ENCODE measurements at places on chromosomes 4 and X.

GRCh38 chr4:180407275-180407885 is 1835.8 kb upstream of the TENM3 start:
- no peak for DNase-seq

DNA sequence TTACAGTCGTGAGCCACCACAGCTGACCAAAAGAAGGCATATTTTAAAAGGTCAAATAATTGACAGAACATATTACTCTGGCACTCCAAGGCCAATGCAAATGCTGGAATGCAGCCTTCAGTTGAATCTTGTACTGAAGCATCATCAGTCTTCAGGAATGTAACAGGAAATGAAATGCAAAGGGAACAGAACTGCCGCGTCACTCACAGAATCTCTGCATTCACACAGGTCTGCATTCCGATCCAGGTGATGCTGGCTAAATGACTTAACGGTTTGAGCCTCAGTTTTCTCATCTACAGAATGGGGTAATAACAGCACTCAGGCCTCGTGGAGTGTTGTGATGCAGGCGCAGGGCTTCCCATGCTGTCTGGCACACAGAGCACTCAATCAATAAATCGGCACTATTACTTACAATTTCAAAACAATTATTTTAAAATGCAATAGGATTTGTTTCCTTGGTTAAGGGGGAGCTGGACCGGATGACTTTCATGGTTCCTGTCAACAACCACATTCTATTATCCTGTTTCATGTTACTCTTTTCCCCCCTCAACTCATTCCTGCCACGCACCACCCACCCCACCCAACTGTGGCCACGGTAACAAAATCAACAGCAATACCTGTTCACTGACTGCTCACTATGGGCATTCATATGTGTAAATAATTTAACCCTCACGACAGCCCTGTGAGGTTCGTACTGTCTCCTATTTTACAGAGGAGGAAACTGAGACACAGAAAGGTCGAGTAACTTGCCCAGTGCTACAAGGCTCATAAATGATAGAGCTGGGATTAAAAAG is 32.4 kb downstream of the IGFBP7 start:
- no peak for DNase-seq

GRCh38 chr4:149353241-149353640 is 462.4 kb downstream of the IQCM start:
- no peak for DNase-seq

GRCh38 chrX:69317721-69318120 is 152.5 kb upstream of the PJA1 start:
- no peak for DNase-seq

DNA sequence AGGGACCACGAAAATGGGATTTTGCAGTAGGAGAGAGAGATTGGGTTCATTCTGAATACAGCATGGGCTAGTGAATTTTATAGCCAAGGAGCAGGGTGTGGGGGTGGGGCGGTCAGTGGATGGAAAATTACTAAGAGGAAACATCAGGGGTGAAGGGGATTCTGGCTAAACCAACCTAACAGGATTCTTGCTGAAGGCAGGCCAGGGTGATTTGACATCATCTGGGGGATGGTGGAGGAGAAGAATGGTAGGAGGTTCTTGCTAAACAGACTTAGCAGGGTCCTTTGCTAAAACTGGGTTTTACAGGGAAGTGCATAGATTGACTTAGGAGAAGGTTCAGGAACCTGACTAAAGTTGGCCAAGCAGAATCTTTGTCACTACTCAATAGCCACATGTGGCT is 91.9 kb downstream of the DNAAF6 start:
- DNase-seq, result no peak

DNA sequence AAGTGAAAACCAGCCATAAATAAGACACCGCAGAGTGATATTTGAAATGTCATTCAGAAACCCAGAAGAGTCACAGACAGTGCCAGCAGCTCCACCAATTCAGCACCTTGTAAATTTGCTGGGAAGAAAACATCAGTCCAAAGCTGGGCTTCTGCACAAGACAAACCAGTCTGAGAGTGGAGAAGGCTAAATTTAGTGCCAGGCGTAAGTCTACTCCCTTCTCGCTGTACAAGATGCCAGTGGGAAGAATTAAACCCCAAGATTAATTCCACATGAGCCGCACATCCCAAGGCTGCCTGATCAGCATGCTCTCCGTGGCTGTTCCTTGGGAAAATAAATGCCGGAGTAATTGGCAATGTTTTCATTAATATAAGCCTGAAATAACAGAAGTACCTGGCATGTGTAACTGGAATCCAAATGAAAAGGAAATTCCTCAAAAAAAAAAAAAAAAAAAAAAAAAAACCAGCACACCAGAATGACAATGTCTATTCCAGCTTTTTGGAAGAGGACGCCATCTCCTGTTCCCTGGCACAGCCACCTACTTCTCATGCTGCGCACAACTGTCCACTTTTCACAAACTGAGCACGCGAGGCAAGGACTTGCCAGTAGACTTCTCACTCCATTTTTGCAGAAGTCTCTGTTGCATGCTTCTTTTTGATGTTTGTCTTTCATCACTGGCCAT is 95.5 kb downstream of the NSUN7 start:
- DNase-seq, result no peak

GRCh38 chr4:86432559-86433134 is 72.8 kb upstream of the MAPK10 start:
- no peak for DNase-seq

DNA sequence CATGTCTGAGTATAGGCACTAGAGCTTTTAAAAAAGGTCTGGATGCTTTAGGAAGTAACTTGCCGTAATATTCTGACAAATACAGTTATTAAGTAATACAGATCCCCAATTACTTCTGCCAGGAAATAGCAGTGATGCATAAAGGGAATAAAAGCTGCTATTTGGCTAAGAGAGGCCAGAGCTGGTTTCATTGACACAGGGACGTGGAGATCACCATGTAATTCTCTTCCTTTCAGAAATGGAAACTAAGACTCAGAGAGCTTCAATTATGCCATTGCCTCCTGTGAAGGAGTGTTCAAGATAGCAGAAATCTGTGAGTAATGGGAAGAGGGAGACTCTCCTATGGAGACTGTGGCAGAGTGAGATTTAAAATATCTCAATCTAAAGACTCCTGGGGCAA is 238.1 kb downstream of the SLITRK2 start:
- DNase-seq, result no peak

DNA sequence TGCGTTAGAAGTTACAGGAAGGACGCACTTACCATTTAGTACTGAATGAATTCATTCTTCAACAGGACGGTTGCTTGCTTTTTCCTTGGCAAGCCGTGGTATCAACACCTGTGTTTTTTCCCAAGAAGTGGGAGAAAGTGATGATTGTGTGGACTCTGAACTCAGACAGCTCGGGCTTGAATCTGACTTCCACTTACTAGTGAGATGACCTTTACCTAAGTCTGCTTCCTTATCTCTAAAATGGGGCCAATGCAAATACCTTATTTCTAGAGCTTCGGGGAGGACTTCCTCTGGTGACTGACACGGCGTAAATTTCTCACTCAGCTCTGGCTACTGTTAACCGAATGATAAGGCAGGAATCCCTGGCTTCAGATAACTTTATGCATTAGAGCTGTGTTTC is 146.8 kb upstream of the RBPJ start:
- no peak for DNase-seq

- no peak for DNase-seq
Measured at GRCh38 chr4:98193459-98194105, 50.3 kb upstream of the STPG2 start.

GRCh38 chr4:184911310-184911709 is 85.5 kb upstream of the ACSL1 start:
- no peak for DNase-seq

GRCh38 chr4:65401083-65401482 is 269.2 kb downstream of the EPHA5 start:
- DNase-seq, result no peak

GRCh38 chrX:100994352-100995281 is 25.1 kb downstream of the ARL13A start:
- no peak for DNase-seq

GRCh38 chr4:8032381-8032780 is 92.7 kb upstream of the AFAP1 start:
- no peak for DNase-seq

DNA sequence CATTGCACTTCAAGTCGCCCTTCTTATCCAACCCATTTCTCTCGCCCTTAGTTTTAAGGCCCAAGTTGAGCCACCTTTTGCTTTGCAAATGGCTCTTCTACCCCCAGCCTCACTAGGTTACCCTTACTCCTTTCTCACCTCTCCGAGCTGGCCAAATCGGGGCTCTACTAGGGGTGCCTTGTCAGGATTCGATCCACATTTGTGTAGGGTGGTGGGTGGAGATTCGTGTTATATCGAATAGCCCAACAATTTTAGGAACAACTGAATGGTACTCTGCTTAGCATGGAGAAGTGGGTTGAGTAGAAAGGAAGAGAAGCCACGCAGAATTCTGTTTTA is 3.5 kb downstream of the SLIT2 start:
- DNase-seq, result no peak

DNA sequence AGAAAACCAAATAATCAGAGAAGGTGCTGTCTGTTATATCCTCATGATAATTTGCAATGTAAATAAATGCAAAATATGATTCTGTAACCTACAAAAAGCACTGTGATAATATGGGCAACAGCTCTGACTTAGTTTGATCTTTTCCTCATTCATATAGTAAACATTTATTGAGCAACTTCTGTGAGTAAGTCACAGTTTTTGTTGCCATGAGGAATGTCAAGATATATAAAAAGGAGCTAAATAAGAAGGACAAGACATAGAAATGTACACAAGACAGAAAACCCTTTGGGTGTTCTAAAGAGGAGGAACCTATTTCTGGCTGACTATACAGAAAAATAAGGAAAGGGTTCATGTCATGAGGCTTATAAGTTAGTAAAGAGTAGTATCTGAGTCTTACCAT is 44.3 kb downstream of the ARSJ start:
- no peak for DNase-seq

GRCh38 chr4:153233761-153234371 is 29.6 kb downstream of the TRIM2 start:
- DNase-seq, result no peak

GRCh38 chr4:139484783-139485311 is 30.9 kb downstream of the RAB33B start:
- no peak for DNase-seq

GRCh38 chr4:166077782-166078181 is 204.7 kb downstream of the TLL1 start:
- DNase-seq, result no peak

DNA sequence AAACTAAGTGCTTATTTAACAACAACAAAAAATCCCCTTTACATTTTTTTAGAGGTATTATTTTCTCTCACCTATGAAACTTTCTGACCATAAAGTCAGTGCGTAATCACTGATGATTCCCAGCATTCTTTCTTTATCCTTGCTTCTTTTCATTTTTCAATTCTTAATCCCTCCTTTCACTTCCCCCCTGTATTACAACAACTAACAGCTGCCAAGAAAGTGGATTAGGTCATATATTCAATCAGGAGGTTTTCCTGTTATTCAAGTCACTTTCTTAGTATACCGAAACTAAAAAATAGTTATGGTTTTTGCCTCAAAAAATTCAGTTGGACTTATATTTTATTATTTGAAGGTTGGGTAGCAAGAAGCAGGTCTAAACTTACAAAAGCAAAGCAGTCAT is 2.1 kb upstream of the STAP1 start:
- no peak for DNase-seq

GRCh38 chr4:114081783-114082182 is 102.3 kb upstream of the ARSJ start:
- DNase-seq, result no peak

GRCh38 chr4:156419080-156419685 is 465.5 kb upstream of the CTSO start:
- no peak for DNase-seq

- DNase-seq, result no peak
Measured at GRCh38 chr4:38396845-38397547, 267.0 kb upstream of the KLF3 start.

DNA sequence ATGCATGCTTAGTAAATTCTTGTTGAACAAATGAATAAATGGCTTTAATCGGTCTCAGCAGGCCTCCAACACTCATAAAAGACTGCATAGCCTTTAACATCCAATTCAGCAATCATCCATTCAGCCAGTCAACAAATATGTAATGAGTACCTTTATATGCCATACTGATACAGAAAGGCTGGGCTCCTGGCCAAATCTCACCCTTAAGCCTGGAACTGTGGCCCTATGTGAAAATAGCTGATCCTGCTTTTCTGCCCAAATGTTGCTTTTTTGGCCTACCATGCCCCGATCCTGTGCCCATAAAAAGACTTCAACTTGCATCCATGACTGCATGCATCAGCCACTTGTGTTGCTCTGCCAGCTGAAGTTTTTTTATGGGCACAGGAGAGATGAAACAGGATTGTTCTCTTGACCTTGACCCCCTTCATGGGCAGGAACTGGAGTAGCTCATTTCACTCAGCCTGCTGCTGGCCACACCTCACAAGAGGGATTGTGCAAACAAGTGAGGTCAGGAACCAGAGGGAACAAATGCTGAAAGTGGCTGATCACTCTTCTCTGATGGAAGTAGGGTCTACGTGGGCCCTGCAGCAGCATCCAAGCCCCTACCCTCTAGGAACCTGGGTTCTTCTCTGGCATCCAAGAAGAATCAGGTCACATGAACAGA is 75.6 kb downstream of the NPY1R start:
- no peak for DNase-seq

- no peak for DNase-seq
Measured at GRCh38 chr4:122762520-122762919, 30.0 kb downstream of the BBS12 start.

GRCh38 chr4:88964450-88964849 is 92.5 kb downstream of the FAM13A start:
- DNase-seq, result no peak

- DNase-seq, result no peak
Measured at GRCh38 chr4:157509341-157509740, 288.8 kb downstream of the GRIA2 start.

DNA sequence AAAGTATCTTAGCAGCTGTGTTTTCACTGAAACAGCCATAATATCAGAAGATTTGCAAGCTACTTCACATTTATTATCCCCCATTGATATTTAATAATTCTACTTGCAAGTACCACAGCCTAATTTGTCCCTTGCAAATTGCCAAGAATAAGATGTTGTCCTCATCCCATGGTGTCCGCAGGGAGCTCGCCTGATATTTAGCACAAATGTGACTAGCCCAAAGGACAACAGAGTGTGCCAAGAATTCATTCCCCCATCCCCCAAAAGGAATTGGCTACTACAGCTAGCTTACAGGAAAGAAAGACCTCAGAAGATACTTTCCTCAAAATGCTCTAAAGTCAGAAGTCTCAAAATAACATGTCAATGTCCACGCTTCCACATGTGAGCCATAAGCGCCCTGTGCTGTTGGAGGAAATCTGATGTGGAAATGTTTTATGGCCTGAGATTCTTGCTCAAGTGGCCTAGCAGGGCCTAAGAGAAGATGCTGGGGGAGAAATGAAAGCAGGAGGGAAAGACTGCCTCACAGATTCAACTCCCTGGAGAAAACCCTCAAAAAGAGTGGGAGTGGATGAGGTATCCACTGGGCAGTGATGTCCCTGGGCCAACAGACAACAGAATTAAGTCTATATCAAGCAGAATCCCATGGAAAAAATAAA is 111.4 kb downstream of the SH3KBP1 start:
- no peak for DNase-seq

- no peak for DNase-seq
Measured at GRCh38 chrX:141945426-141945825, 41.7 kb downstream of the MAGEC1 start.

All from testis (tissue), 5 donors.